ENCODE measurements at places on chromosomes 6 and 20.

DNA sequence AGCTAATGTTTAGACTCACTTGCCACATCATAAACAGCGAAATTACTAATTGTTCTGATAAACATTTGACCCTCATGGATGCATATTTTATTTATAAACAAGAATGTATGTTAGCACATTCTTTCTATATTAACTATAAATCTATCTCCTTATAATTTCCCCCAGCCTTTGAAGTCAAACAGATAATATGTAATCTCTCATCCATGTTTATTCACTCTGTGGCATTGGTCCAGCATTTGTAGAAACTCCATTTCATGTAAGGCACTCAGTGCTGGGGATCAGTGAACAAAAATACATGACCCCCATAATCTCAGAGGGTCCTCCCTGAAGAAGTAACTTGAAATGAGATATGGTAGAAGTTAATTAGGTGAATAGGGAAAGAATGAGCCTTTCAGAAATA, 856.9 kb downstream of the EYS start:
- DNase-seq = no peak

DNA sequence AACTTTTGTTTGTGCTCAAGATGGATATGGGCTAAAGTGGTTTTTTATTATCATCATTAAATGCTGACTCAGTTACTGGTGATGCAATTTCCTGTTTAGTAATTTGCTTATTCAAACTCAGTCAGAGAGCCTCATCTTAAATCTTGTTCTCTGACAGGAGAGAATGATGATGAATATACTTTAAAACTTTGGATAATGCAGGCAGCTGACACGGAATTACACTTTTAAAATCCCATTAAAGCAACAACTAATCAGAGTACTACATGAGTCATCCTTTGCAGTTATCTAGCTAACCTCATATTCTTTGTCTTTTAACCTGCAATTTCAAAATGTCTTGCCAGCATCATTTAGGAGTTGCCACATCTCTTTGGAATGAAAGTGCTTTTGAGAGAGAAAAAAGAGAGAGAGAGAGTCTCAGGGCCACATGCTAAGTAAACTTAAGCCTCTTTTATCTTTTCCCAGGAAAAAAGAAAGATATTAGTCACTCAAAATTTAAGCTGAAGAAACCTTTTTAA, 9.2 kb upstream of the C6orf141 start:
- DNase-seq = no peak

DNA sequence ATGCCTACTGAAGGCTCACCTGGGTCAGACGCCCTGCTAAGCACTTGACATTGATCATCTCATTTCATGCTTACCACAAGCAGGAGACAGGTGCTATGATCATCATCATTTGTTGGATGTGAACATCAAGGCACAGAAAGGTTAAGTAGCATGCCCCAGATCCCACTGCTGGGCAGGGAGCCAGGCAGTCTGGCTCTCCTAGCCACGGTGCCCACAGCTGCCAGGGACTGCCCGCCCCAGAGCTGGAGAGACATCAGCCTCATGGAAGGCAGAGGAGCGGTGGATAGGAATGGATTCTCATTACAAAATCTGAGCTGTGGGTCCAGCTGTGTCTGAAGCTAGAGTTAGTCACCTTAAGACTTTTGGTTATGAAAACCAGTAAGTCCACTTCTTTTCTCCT, 3.6 kb downstream of the SULF2 start:
- DNase-seq = no peak

DNA sequence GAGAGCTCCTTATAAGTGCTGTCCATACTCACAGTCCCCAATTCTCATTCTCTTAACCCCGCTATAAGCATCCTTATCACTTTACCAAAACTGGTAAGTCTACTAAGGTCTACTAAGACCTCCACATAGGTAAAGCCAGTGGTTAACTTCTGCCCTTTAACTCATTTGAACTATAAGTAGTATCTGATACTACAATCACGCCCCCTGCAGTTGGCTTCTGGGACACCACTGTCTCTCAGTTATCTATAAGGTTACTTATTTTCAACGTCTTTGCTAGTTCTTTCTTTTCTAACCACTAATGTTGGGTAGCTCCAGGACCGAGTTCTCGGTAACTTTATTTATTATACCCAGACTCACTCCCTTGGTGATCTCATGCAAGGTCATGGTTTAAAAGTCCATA, 142.6 kb downstream of the ARHGAP18 start:
- DNase-seq = peak; percentile 23

GRCh38 chr20:49790077-49790798, 22.4 kb upstream of the SLC9A8 start:
- DNase-seq = no peak

GRCh38 chr6:129606664-129607063, 103.3 kb downstream of the ARHGAP18 start:
- DNase-seq = no peak

- DNase-seq = no peak
These were observed 300.4 kb downstream of the C6orf118 start for GRCh38 chr6:165008971-165009370.

- DNase-seq = no peak
These were observed 106.3 kb upstream of the GJE1 start for GRCh38 chr6:142026471-142026870.

- no peak for DNase-seq
These were observed 461.1 kb downstream of the MMUT start for GRCh38 chr6:49001856-49002541.

Data from SK-N-DZ (cell line).